ENCODE measurements at places on chromosomes 7 and 10.
A peak's percentile ranks its signal among the peaks of the same experiment; 100 is the strongest.

- peak; percentile 2 for DNase-seq
These were observed 128.3 kb downstream of the NEBL start for GRCh38 chr10:20768843-20769242.

DNA sequence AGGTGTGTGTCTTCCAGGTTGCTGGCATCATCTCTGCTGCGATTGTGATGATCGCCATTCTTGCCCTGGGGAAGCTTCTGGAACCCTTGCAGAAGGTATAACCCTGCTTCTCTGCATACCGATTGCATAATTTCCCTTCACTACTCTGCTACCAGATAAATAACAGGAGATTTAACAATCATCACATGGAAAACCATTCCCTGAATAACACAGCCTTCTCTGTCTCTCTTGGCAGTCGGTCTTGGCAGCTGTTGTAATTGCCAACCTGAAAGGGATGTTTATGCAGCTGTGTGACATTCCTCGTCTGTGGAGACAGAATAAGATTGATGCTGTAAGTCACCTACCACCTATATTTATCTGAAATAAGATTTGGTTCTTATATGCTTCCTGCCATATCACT lies 33.8 kb downstream of the SLC26A4 start:
- DNase-seq, result peak; percentile 24

DNA sequence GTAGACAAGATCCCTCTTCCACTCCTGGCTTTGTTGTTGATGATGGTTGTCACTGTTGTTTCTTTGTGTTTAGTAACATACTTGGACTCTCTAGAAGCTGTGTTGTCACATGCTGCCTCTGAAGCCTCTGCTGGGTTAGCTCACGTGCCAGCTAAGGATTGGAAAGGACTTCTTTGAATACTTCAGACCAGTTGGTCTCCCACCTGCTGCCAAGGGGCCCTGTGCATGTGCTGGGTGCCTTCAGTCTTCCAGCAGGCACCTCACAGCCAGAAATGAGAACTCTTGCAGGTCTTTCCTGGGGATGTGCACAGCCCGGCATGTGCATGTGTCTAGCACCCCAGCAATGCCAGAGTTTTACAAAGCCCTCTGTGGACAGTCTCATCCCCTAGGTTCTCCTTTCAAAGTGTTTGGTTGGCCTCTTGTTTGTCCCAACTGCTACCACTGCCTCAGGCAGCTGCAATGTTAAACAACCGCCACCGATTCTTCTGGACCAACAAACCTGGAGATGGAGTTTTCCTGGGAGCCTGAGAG lies 21.7 kb upstream of the NCAPG2 start:
- no peak for DNase-seq

DNA sequence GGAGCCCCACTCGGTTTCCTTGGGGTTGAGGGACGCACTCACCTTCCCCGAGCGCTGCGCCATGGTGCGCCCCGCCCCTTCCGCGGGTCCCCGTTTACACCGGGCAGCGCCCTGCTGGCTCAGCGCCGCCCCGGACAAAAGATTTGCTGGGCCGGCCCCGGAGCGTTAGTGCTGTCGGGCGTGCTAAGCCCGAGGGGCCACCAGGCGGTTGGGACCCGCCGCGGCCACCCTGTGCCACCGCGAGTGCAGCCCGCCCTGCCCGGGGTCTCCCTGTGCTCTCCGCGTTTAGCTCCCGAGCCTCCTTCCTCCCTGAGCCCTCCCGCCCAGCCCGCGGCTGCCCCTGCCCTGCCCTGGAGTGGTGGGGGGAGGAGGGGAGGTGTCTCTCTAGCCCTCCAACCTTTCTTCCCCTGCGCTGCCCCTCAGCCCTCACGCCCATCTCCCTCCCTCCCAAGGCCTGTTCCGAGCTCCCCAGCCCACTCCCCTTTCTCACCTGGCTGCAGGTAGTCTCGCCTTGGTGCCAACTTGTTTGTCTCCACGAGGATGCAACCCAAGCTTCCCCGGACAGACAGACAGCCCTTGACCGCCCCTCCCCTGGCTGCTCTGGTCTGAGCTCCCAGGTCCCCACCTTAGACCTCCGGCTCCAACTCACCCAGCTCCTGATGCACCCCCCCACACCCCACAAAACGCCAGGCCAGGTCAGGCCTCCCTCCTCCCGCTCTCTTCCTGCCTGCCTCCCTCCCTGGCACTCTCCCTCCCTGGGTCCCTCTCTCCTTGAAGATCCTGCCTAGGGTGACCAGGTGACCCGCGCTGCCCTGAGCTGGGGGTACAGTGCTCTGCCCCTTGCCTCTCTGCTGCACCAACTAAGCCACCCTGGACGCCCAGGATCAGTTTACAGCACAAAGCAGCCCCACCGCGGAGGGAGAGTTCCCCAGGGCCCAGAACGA lies at the start of gene CRYGN:
Gene CRYGN, minus strand, starts transcription at position 287 of the 944 bp plus-strand sequence. Its CDS starts 224 bp downstream, at position 63.
- DNase-seq, result no peak

DNA sequence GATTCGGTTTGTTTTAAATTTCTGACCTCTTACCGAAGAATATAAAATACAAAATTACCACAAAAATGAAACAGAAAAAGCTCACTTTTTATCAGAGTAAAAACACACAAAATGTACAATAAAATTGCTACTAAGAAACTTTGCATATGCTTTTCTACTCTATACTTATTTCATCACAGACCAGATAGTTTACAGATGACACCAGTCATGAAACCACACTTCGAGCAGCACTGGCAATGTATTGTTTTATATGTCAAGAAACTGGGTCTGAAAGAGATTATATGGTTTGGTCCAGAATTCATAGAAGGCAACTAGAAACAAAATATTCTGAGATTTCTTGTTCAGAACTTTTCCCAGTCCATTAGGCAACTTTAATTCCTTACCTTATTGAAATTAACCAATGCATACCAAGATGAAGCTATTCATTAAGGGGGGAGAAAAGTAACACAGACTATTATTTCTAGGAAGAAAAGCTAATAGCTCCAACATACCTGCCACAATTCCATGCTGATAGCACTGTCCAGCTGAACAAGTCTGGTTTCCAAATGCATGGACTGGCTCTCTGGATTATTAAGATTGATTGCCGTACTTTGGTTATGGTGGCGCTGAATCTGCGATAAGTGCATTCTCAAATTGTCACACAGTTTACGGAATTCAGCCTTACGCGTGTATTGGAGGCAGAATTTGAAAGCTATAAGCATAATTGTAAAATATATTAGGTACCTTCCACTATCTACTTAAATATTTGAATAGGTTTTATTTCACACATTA lies 10.0 kb downstream of the EIF3A start:
- DNase-seq, result no peak

DNA sequence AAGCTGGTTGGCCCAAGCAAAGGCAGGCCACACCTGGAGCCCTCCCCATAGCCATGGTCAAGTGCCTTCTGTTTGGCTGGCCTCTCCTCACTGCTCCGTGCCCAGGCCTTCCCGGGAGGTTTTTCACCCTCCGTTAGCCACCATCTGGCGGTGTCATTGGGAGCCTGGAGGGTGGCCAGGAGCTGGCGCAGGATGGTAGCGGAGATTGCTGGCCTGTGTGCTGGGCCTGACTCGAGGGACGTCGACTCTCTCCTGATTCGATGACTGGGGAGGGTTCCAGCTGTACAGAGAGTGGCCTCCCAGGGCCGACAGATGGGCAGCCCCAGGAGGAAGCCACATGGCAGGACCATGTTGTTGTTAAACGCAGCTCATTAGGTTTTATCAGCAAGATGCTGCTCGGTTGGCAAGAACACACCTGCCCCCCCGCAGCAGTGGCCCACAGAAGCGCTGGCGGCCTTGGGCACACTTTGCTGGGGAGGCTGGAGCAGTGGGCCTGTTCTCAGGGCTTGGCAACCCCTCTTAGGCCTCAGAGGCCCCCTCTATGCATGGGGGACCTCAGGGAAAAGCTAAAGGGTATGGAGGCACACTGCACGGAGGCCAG lies 64.0 kb upstream of the CACUL1 start:
- DNase-seq, result no peak

DNA sequence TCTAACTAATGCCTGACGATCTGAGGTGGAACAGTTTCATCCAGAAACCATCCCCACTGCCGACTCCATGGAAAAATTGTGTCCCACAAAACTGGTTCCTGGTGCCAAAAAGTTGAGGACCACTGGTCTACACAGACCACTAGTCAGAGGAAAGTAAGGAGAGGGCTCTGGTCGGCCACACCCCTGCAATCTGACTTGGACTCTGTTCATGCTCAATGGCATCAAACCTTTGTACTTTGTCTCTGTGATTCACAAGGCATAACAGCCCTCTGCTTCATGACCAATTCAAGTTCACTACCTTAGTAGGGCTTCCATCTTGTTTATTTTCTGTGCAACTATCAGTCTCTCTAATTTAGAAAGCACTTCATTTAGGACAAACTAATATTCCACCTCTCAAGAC lies 1.8 kb downstream of the TUBAL3 start:
- no peak for DNase-seq

DNA sequence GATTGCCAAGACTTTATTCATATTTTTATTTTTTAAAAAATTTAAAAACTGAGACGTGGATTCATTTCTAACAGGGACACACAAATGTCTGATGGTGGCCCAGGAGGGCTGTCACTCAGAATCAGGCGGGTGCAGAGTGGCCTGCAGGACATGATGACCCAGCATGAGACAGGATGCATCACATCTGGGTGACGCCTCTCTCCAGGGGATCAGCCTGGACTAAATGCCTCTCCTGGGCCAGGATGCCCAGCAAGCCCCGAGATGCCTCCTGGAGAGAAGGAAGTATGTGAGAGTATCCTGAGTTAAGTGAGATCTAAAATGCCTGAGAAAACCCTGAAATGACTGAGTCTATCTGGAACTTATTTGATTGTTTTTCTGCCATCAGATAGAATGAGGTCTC lies 16.9 kb upstream of the MTURN start:
- DNase-seq, result no peak

- peak; percentile 69 for DNase-seq
These were observed 227.6 kb downstream of the HPSE2 start for GRCh38 chr10:99008054-99008453.

GRCh38 chr7:12111422-12112405 lies 99.4 kb upstream of the TMEM106B start:
- no peak for DNase-seq

DNA sequence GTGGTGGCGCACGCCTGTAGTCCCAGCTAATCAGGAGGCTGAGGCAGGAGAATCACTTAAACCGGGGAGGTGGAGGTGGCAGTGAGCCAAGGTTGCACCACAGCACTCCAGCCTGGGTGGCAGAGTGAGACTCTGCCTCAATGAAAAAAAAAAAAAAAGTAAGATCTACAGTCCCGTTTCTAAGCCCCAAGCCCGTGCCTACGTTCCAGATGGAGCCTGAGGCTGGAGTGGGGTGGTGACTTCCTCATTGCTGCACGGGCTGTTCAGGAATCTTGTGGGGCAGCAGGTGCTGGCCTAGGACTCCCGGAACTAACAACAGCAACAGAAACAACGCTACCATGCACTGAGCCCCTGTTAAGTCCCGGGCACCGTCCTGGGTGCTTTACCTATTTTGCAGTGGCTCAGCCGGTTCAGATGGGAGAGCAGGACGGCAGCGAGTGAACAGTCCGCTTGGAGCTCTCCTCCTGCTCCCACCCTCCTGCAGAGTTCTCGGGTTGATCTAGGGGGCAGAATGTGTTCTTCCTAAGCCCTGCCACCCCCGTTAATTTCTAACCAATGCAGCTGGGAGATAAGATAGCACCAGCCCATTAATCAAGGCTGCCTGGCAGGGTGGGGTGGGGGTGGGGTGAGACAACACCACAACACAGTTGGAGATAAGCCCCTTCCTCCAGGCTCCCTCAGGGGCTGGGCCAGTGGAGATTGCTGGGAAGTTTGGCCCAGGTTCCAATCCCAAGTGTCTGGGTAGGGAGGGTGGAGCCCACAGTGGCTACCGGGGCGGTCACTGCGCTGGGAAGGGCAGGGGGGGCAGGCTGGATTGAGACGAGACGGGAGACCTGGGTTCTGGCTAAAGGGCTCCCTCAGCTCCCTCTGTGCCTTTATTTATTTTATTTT lies 17.0 kb upstream of the SFRP5 start:
- DNase-seq, result peak; percentile 50

DNA sequence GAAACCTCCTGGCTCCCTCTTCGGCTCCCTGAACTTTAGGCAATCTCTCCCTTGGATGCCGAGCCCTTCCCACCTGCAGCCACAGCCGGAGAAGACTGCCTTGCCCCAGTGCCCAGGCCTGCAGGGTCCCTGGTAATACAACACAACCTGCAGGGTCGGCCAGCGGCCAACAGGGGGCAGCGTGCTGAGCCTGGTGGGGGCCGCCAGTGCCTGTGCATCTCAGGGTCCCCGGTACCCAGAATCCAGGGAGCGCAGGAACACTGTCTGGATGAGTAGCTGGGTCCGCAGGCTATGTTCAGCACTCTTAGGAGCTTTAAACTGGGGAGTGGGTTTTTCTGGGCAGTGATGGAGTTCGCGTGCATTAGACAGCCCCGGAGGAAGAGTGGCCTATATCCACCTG lies 17.5 kb upstream of the C10orf71 start:
- DNase-seq, result no peak

GRCh38 chr10:132196178-132197113 lies 9.7 kb downstream of the DPYSL4 start:
- DNase-seq, result no peak

- no peak for DNase-seq
These were observed 12.0 kb downstream of the ZNF800 start for GRCh38 chr7:127380479-127380878.

GRCh38 chr10:58302254-58302653 lies 32.6 kb upstream of the UBE2D1 start:
- DNase-seq, result no peak

DNA sequence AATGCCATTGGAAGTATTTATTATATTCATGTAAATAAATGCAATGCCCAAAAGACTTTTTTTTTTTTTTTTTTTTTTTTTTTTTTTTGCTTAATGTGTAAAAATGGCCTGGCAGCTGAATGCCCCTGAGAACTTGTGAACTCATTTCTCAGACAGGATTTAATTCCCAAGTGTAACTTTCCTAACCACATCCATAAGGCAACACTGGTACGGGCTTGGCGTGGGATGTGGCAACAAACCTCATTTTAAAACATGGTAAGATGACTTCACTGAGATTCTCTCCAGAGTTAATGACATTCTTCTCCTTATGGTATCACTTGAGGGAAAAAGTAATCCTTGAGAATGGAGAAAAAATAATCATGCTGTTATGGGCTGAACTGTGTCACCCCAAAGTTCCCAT lies 150.4 kb downstream of the DGKI start:
- DNase-seq, result no peak

DNA sequence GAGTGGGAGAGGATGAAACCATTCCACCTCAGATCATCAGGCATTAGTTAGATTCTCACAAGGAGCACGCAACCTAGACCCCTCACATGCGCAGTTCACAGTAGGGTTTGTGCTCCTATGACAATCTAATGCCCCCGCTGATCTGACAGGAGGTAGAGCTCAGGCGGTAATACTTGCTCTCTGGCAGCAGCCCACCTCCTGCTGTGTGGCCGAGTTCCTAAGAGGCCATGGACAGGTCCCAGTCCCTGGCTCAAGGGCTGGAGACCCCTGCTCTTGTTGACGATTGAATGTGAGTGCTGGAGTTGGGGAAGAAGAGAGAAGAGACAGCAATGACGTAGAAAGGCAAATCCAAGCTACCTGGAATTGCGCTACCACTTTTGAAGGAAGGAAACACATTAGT lies 267.2 kb downstream of the TFEC start:
- no peak for DNase-seq

DNA sequence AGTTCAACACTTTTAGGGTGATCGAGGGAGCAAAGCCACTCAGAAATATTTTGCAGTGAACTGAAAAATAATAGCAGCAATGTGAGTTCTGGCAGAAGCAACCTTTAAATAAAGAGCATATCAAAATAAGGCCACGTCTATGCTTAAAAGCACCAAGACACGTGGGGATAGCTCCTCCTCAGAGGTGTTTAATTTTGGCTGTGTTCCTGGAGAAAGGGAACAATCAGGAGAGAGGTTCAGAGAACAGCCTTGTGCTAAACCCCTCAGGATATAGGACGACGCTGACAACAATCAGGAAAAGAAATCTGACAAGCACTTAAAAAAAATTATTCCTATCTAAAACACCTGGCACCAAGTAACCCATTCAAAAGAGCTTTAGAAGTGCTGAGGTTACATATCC lies 471.9 kb upstream of the CELF2 start:
- DNase-seq, result no peak

Measured in fibroblast of villous mesenchyme (primary cell).